HAP-1 (cell line): ENCODE measurements at places on chromosomes 13 and 19.

DNA sequence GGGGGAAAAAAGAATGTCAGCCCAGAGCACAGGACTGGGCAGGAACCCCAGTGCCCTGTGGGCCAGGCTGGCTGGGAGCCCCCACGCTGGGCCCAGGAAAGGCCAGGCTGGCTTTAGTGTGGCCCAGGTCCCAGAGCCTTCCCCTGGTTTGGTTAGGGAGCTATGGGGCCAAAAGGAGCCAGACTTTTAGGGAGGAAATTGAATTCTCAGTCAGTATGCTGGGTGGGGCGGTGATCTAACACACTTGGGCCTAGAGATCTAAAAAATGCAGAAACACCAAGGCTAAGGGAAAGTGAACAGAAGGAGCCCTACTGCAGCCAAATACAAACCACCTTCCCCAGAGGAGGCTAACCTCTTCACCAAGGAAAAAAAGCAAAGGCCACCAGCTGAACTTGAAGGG is 137.5 kb downstream of the CRYL1 start:
- DNase-seq = no peak

DNA sequence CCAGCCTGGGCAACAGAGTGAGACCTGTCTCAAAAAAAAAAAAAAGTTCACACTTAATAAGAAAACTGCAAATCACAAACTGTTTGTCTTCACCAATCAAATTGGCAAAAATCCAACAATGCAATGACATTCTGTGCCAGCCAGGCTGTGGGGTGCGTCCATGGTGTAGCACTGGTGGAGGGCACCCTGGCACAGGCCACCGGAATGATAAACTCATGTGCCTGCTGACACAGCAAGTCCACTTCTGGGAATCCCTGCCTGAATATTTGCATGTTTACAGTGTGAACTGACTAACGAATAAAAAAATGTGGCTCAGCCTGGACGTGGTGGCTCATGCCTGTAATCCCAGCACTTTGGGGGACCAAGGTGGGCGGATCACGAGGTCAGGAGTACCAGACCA is 1.6 kb upstream of the LRRC25 start:
- DNase-seq = no peak

DNA sequence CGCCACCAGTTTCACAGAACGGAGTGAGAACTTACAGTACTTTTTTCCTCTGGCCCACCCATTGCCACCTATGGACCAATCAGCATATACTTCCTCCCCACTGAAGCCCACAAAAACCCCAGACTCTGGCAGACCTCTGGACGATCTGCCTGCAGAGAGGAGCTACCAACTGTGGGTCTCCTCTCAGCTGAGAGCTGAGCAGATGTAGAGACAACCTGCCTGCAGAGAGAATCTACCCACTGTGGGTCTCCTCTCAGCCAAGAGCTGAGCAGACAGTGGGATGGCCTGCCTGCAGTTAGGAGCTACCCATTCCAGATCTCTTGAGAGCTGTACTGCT is 69.7 kb downstream of the PIBF1 start:
- no peak for DNase-seq

GRCh38 chr19:47651691-47652090 is 42.8 kb downstream of the BICRA start:
- no peak for DNase-seq

- DNase-seq = no peak
Observed at GRCh38 chr19:32817569-32818476, 51.7 kb downstream of the SLC7A9 start.

GRCh38 chr19:50264483-50265186 is 61.2 kb downstream of the MYH14 start:
- DNase-seq = no peak

- DNase-seq = no peak
Observed at GRCh38 chr13:53112522-53112921, 83.9 kb downstream of the OLFM4 start.

DNA sequence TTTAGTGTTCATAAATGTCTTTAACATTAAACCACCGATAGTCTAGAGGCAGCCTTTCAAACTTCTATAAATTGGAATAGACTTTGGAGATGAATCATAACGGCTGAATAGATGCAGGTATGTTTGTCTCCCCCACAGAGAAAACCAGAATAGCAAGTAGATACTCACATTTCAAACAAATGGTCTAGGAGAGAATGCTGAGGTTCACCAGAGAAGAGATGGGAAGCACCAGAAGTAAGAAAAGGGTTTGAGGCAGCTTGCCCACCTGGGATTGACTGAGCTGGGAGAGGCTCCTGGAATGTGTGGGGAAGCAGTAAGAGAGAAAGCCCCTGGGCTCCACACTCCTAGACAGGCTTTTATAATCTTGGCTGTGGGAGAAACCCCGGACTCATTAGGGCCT is 6.4 kb downstream of the IGFL3 start:
- DNase-seq = no peak

DNA sequence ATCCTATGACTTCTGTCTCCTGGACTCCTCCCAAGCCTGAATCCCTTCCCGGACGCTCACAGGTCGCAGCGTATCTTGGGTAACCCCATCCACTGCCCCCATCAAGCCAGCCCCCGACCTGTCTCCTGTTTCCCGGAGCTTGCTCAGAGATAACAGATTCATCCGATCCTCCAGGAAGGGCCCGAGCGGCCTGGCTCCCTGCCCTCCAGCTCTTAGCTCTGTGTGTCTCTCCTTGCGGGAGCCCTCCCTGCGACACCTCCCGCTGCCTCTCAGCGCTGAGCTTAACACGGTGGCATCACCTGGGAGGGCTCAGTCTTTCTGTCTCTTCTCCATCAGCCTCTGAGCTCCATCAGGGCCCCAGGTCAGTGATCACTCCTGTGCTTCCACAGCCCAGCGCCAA is 4.3 kb upstream of the TMEM255B start:
- no peak for DNase-seq

DNA sequence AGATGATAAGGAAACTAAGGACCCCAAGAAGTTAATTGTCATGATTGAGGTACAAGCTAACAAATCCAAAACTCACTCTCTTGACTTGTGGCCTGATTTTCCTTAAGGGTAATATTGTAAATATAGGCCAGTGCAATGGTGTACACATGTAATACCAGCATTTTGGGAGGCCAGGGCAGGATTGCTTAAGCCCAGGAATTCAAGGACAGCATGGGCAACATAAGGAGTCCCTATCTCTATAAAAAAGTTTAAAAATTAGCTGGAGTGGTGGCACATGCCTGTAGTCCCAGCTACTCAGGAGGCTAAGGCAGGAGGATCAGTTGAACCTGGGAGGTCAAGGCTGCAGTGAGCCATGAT is 28.7 kb upstream of the GARRE1 start:
- DNase-seq = no peak

GRCh38 chr19:28632371-28633080 is 580.4 kb downstream of the UQCRFS1 start:
- DNase-seq = no peak

- DNase-seq = no peak
Observed at GRCh38 chr13:76852986-76853385, 33.2 kb downstream of the KCTD12 start.

GRCh38 chr19:29576046-29576606 is 30.0 kb upstream of the POP4 start:
- no peak for DNase-seq

DNA sequence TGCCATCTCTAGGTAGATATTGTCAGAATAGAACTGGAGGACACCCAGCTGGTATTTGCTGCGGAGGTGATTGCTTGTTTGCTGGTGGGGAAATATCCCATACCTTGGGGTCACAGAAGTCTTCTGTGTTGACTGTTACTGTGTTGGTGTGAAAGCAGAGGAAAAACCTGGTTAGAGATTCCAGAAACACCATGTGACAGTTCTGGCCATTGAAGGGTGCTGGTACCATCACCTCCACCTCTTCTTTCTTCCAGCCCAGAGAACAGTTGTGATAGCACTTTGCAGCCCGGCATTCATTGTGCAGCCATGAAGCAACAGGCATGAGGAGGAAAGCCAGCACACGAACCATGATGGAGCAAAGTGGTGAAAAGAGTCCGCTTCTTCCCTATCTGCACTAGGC is 4.9 kb upstream of the LHFPL6 start:
- no peak for DNase-seq

DNA sequence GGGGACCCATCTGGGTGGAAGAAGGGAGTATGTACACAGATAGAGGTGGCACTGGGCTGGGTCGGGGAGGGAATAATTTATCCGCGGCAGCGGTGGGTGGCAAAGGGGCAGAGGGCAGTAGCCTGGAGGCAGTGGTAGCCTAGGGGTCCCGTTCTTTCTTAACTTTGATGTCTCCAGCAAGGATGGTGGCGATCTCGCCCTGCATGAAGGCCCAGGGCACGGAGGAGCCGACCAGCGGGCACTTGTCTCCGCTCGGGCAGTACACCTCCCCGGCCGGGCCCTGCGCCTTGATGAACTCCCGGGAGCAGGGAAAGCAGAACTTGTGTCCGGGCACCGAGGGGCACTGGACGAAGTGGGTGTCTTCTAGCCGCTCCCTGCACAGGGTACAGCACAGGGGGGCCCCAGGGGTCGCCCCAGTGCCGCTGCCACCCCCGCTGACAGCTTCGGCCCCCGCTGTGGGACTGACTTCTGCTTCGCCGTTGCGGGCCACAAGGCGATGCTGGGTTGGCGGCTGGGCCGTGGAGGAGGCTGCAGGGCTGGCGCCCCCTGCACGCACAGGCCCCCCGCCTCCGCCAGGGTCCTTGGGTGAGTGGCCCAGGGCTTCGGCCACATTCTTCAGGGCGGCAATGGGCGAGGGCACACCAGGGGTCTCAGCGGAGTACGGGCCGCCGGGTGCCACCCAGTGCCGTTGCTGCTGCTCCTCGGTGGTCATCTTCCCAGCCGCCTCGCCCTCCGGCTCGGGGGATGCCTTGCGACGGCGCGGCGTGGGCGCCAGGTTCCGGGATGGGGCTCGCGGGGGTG is 1.9 kb downstream of the IRF2BP1 start:
- no peak for DNase-seq
